Stimulated activated CD4-positive, alpha-beta T cell treated with anti-CD3 and anti-CD28 coated beads, Interleukin-12 subunit alpha, Interleukin-12 subunit beta, amount 100 ng/mL, for 48 hours (primary cell): ENCODE measurements at places on chromosomes 16 and 17.

DNA sequence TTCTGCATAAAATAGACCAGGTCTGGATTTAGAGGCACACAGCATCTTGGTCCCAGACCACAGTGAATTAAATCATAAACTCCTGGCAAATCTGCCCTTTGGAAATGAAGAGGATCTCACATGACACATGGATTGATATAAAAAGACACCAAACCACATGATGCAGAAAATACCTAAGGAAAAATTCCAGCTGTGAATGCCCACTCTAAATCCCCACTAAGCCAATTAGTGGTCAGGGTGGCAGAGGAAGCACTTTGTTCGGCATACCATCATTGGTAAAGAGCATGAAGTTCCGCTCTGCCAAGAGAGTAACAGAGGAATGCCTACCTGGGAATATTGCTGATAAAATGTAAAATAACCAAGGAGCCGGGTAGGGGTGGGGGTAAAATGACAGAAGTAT is 32.4 kb upstream of the NOL11 start:
- no peak for DNase-seq

GRCh38 chr16:592518-593306 is 2.8 kb downstream of the RAB40C start:
- DNase-seq, result no peak

DNA sequence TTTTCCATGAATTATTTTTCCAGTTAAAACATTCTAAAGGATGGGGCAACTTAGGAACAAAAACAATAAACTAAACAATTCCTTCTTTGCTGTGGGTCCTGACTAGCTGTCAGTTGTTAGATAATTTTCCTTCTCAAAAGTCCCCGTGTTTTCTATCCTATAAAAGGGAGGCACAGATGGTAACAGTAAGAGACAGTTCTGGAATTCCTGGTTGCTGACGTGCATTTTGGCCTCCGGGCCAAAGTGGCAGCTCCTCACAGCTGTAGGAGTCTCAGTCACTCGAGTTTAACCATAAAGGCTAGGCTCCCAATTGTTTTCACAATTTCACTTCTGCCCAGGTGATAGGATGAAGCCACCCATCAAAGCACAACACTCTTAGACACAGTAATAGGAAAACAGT is 77.0 kb upstream of the ZNF423 start:
- DNase-seq, result no peak

GRCh38 chr17:4100883-4101756 is 41.7 kb downstream of the ZZEF1 start:
- DNase-seq, result no peak

GRCh38 chr16:27189335-27189972 is 13.9 kb upstream of the KDM8 start:
- no peak for DNase-seq

DNA sequence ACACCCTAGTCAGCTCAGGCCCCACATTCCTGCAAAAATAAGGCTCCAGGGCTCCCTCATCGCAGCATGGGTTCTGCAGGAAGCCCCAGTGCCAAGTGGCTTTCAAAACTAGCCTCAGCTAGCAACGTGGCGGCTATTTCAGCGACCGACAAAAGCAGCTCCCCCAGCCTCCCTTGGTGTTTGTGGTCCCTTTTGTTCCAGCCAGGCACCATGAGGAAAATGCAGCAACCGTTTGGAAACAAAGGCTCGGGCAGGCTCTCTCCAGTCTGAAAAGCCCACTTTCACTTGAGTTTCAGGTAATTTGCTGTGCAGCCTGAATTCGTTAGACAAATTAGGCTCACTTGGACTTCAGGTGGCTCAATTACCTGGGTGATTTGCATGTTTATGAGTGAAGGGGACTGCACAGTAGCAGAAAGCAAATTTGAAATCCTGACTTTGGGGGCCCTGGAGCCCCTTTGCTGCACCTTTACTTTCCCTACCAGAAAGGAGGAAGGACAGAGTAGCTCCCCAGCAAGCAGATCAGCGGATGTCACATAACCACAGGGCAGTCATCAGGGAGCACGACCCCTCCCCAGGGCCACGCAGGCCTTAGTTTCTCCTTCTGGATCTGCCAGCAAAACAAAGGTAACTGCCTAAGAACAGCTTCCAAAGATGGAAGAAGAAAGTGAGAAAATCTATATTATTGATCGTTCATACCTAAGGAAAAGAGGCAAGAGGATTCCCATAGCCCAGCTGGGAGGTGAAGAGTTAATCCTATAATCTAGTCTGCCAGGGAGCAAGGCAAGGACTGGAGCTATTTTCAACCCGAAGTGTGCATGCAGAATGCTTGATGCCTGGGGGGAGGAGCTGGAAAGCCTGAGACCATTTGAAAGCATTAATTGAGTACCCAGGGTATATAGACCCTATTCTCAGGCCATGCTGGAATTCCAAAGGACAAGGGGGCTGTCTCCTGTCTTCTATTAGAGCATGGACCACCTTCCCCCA is 143.1 kb upstream of the SDK2 start:
- no peak for DNase-seq

DNA sequence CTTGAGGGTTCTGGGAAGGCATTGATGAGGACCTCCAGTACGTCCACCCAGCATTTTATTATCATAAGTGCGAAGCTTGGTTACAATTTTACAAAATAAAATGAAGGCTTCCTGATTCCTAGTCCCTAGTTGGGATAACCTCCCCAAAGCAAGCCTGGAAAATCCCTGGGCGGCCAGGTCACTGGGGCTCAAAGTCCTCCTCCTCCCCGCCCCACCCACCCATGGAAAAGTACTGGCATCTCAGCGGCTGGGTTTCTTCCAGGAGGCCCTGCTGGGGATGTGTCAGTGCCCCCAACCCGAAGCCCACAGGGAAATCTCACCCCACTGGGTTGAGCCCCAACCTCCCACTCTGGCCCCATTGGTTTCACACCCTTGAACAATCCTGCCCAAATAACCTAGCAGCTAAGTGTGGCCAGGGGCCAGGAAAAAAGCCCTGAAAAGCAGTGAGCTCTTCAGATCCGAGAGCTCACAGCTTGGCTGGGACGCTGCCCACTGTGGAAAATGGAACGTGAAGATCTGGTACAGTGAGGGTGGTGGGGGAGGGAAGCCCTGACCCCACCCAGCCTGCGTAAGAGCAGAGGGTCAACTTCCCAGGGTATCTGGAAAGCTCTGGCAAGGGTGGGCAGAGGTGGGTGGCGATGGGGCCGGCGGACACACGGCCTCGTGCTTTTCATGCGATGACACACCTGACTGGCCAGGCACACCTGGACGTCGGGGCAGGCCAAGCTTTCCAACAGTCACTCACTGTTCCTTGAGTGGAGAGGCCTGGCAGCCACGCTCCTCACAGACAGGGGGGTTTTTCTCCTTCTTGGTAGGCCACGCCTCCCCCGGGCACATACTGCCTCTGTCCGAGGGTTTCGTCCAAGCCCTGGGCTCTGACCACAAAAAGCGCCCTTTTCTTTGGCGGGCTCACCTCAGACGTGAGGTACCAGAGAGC is 324.5 kb downstream of the SOX9 start:
- DNase-seq, result no peak

- DNase-seq, result no peak
Observed at GRCh38 chr16:27717726-27718125, 167.8 kb downstream of the KATNIP start.

DNA sequence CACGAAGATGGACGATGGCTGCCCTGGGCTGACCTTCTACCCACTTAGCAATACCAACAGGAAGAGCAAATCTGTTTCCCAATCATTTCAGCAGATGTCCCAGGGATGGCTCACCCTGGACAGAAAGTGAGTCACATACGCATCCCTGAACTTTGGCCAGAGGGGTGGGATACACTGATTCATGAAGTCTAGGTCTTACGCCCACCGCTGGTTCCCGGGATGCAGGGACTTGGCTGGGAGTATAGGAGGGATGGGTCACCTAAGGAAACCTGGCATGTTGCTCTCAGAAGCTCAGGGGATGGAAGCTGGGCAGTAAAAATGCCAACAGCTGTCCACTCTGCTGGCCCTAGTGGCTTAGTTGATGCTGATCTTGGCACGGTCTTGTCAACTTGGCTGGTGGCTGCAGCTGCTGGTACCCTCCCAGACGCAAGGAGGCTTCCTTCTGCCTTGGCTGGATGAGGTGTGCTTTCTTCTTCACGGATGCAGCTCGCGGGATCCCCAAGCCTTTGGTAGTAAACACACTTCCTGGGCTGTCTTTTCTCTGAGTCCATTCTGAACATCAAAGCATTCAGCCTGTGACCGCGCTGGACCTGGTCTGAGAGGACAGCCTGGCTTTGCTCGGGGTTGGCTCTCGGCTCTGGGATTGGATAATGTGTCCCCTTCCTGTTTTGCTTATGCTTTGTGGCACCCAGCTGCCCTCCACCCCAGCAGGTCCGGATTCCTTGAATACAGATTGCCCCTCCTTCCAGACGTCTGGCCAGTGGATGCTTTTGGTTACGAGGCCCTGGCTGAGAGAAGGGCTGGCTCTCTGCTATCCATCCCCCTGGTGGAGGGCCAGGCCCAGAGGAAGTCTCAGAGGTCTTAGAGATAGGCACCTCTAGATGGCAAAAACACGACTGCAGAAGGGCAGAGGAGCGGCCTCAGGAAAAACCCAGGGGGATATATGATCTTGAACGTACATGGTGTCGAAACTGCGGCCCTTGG is 71.5 kb downstream of the RAP1GAP2 start:
- no peak for DNase-seq

- no peak for DNase-seq
Observed at GRCh38 chr16:11432856-11433395, 87.7 kb downstream of the RMI2 start.

GRCh38 chr17:9769036-9769695 is 22.2 kb downstream of the DHRS7C start:
- DNase-seq, result no peak

GRCh38 chr17:39174920-39175694 is 9.1 kb upstream of the ARL5C start:
- peak; percentile 54 for DNase-seq

- no peak for DNase-seq
Observed at GRCh38 chr17:82447876-82448275, 2.7 kb downstream of the CYBC1 start.

- no peak for DNase-seq
Observed at GRCh38 chr16:85563515-85564276, 49.4 kb upstream of the GSE1 start.

GRCh38 chr17:41666708-41667279 is 21.9 kb upstream of the EIF1 start:
- DNase-seq, result peak; percentile 84

DNA sequence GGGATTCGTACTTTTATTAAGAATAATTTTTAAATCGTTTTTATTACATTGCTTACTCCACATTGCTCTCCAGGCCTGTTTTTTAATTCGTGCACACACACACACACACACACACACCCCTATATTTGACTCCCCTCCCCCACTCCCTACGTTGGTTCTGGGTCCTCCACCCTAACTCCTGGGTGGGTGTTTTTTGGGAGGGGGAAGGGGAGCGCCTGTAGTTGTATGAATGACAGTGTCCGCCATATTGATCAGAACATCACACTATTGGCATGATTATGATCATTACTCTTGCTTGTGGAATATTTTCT is 1.3 kb downstream of the GNAO1 start:
- DNase-seq, result no peak

DNA sequence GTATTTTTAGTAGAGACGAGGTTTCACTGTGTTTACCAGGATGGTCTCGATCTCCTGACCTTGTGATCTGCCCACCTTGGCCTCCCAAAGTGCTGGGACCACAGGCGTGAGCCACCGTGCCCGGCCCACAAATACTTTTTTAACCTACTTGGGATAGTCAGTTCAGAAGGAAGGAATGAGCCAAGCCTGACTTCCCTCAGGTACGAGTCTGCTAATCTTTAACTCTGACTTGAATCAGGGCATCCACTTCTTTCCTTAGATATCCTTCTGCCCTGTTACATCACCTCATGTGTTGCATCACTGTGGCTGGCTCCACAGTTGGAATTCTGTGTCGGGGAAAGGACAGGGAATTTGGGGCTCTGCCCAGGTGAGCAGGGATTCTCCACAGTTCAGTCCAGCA is 120.8 kb downstream of the MSI2 start:
- DNase-seq, result no peak

DNA sequence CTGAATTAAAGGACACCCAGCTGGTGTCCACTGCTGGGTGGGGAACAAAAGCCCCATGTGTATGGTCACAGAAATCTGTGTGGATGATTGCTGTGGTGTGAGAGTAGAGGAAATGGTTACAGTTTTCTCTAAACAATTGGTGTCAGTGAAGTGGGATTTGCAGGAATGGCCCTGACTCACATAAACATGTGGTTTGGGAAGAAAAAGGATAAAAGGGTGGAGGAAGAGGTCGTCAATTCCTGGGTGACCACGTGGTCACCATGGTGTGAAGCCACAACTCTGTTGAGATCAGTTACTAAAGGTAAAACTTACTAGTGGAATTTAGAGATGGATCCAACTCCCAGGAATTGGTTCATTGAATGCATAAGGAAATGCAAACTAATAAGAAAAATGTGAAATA is 3.6 kb upstream of the TUBG2 start:
- no peak for DNase-seq

- no peak for DNase-seq
Observed at GRCh38 chr16:75019007-75019406, 20.2 kb downstream of the ZNRF1 start.

DNA sequence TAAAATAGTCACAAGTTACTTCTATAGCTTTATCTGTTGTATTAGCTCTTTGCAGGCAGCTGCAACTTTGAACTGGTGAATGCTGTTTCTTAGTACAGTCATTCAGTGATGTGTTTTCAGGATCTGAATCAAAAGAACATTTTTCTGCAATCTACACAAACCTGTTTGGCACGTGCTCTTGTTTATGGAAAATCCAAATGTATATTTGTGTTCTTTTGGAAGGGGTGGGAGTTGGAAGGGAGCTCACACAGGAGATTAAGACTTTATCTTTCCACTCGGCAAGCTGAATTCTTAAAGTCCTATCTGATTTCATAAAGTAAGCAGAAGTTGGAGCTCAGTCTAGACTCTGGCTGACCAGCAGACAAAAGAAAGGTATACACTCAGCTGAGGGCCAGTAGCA is 300.2 kb downstream of the MAP2K6 start:
- DNase-seq, result no peak

GRCh38 chr16:75053791-75054555 is 55.1 kb downstream of the ZNRF1 start:
- no peak for DNase-seq

DNA sequence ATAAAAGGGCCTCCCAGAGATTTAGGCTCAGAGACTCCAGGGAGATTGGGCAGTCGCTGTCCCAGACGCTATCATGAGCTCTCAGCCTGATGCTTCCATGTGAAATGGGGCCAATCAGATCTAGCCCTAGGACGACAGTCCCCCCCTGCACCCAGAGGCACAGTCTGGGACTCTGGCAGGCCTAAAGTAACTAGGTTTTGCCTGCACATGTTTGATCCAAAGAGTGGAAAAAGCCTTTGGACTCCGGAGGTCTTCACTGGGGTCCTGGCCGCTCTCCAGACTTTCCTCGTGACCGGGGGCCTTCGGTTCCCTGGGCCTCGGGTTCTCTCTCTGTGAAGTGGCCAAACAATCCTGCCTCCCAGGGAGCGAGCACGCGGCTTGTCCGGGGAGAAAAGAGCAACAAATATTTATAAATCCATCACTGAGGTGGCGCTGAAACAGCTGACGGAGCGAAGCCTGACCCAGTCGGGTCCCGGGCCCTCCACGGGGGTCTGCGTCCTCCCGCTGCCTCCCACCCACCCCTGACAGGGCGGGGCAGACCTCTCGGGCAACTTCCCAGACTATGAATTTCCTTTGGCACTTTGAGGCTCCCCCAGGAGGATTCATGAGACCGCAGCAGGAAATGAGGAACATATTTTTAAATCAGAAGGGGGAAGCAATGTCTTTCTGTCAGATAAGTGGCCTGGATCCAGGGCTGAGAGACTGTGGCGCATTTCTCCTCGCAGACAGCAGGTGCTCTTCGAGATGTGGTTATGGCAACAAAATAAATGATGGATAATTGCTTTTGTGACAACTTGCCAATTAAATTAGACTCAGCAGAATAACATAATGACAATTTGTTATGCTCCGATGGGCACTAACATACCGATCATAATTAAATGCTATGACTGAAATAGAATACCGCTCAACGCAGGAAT is 38.9 kb downstream of the MRPS23 start:
- DNase-seq, result no peak
